Tibial nerve (tissue), 4 donors: ENCODE measurements at places on chromosomes 2 and 18. TPM values are rescaled to one million over a fixed set of nuclear protein-coding genes. Genes with fewer than 3 reads are reported as not detected.

GRCh38 chr18:54946149-54946581, 13.1 kb downstream of the CCDC68 start:
- no peak for DNase-seq

DNA sequence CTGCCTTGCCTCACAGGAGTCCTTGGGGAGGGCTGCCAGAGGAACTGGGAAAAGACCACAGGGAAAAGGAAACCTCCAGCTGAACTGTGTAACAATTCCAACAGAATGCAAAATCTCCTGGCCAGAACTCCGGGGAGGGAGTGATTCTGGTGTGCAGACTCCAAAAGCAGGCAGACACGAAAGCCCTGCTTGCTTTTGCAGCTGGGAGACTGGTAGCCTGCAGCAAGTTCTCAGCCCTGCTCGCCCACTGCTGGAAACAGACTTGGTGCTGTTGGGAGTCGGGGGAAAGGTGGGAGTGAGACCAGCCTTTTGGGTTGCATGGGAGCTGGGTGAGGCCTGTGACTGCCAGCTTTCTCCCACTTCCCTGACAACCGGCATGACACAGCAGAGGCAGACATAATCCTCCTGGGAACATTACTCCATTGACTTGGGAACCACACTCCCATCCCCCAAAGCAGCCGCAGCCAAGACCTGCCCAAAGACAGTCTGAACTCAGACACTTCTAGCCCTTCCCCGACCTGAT, 26.0 kb upstream of the NMI start:
- DNase-seq = no peak

GRCh38 chr18:57772387-57772799, 30.7 kb downstream of the ATP8B1 start:
- no peak for DNase-seq

DNA sequence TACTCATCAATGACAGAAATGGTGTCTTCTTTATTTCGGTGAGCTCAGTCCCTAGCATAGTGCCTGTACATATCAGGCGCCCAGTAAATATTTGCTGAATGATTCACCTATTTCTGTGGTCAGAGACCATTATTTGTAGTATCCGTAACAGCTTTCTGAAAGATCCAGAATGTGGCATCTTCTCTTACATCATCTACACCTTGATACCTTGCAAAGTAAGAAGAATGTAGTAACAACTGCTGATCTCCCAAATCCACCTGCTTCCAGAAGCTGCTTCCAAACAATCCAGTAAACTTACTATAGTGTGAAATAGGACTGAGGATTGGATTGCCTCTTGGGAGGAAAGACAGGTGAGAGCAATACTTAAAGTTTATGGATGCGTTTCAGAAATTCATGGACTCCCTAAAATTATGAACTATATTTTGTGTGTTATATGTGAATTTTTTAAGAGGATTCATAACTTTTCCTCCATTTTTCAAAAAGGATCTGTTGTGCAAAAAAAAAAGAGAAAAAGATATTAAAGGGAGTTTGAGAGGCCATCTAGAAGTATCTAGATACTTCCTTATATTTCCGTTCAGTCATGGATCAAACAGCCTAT, 945 bp upstream of the ASXL2 start:
- no peak for DNase-seq

GRCh38 chr2:161177969-161178368, 17.7 kb downstream of the TANK start:
- no peak for DNase-seq

GRCh38 chr18:13627639-13628038, 98.7 kb downstream of the FAM210A start:
- DNase-seq = no peak

GRCh38 chr2:151979694-151980093, 119.2 kb downstream of the CACNB4 start:
- DNase-seq = no peak

- peak; percentile 17 for DNase-seq
Measured at GRCh38 chr18:6521803-6522418, 107.2 kb upstream of the L3MBTL4 start.

DNA sequence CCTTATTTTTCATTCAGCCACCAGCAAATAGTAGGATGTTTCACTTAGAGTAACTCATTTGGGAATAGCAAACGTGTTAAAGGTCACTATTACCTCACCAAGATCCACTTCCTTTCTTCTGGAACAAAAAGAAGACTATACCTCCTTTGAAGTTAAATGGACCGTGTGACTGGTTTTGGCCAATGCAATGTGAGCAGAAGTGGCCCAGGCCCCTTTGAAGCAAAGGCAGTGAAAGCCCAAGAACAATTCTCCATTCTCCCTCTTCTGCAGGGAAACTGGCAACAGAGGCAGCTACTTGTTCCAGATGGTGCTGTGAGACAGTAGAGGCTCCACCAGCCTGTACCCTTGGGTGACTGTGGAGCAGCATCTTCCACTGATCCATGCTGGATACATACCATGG, 11.3 kb upstream of the MALL start:
- no peak for DNase-seq

DNA sequence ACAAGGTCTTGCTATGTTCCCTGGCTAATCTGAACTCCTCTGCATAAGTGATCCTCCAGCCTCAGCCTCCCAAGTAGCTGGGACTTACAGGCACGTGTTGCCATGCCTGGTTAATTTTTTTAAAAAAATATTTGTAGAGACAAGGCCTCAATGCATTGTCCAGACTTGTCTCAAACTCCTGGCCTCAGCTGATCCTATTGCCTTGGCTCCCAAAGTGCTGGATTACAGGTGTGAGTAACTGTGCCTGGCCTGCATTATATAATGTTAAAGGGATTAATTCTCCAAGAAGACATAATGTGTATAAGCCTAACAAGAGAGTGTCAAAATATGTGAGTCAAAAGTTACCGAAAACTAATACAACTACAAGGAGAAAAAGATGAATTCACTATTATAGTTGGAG, 32.2 kb downstream of the BUB1 start:
- no peak for DNase-seq

GRCh38 chr18:55443776-55444175, 144.2 kb downstream of the TCF4 start:
- no peak for DNase-seq

GRCh38 chr18:8899000-8899399, 193.6 kb downstream of the MTCL1 start:
- no peak for DNase-seq

DNA sequence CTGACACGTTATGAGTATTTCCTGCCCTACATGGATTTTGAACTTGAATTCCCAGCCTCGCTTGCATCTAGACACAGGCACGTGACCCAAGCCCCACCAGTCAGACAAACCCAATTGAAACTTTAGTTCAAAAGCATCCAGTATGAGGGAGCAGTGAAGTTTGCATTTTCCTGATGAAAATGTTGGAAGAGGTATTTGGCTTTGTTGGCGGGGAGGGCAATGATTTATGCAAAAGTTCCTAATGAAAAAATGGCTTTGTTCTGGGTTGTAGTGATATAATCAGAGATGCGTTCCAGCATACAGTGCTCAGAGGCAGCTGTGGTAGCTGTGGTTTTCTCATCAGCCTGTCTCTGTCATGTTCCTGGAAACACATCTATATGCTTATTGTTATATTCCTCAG, 36.8 kb upstream of the CPS1 start:
- no peak for DNase-seq

DNA sequence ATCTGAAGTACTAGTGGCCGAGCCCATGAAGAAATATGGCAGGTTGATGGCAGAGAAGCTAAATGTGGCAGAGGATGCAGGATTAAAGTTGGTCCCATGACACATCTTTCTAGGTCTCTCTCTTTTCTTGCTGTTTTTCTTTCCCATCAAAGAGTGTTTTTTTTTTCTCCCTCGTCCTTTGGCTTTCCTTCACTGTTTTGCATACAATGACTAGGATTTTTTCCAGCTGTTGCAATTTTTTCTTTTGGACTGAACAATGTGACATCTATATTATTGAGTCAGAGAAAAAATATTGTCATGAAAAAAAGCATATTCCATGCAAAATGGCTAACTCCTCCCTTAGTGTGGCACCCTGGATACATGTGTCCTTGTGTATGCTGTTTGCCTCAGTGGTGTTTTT, 939.5 kb upstream of the FANCL start:
- no peak for DNase-seq

DNA sequence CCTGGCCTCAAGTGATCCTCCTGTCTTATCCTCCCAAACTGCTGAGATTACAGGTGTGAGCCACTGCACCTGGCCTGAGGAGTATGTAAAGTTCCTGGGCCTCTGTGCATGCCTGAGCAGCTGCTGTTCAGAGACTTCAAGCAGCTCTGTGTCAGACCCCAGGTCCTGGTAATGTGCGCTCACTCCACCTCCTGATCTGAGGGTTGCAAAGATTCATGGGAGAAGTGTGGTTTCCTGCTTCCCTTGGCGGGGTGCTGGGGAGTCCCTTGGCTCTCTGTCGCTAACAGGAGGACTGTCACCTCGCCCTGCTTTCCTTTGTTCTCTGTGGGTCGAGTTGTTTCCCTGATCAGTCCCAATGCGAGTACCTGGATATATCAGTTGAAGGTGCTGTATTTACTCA, 8.6 kb upstream of the IL36A start:
- no peak for DNase-seq

- no peak for DNase-seq
Measured at GRCh38 chr2:57536535-57537231, 509.9 kb upstream of the VRK2 start.

DNA sequence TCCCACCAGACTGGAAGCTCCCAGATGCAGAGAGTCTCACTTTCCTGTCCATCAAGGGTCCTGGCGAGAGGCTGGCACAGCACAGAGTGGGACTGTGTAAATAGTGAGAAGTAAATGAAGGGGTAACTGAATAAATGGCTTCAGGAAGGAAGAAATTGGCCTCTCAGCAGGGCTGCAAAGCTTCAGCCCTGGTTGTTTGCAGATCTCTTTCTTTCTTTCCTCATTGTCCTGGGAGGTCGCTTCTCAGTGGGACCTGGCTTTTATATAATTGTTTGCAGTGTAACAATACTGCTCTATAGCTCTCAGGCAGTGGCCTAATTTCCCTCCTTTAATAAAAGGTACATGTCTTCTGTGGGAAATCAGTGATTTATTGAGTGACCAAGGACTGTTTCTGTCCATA, 74.9 kb upstream of the GPR45 start:
- no peak for DNase-seq

GTF3C2 gene
- total RNA-seq = 41.6 TPM

GRCh38 chr2:231933916-231934401, 7.8 kb upstream of the NPPC start:
- no peak for DNase-seq

- no peak for DNase-seq
Measured at GRCh38 chr2:242053921-242054320, 184.4 kb downstream of the RTP5 start.

DNA sequence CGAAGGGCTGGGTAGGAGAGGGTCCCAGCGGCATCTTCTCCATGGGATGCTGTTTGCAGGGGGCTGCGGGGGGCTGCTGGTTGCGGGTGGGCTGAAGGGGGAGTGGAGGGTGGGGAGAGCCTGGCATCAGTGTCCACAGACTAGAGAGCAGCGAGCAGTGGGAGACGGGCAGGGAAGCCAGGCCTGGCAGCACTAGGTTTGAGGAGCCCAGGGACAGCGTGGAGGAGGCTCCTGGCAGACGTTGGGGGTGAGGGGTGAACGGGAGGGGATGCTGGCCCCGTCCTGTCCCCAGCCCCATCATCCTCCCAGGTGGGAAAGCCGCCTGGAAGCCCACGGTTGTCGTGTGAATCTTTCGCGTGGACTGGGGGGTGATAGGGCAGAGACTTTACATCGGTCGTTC, 48.2 kb upstream of the TFCP2L1 start:
- no peak for DNase-seq

LYG2 gene
- not detected for total RNA-seq

IL37 gene
- total RNA-seq = not detected

DNA sequence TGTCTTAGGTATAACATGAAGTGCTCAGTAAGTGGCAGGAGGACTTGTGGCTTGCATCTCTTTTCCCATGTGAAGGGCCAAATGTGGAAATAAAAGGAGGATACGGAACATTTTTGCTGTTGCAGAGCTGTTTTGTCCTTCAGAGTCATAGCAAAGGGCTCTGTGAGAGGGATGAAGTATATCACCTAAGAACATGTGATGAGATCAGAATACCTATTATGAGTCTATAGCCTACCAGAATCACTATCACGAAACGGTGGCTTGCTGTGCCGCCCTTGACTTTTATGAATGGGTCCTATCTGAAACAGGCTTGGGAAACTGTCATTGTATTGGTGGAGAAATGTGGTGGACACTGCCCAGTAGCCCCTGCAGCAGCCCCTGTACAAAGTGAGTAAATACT, 67.0 kb upstream of the ITGB6 start:
- DNase-seq = no peak

GRCh38 chr18:44871771-44872170, 191.1 kb downstream of the SETBP1 start:
- no peak for DNase-seq

DNA sequence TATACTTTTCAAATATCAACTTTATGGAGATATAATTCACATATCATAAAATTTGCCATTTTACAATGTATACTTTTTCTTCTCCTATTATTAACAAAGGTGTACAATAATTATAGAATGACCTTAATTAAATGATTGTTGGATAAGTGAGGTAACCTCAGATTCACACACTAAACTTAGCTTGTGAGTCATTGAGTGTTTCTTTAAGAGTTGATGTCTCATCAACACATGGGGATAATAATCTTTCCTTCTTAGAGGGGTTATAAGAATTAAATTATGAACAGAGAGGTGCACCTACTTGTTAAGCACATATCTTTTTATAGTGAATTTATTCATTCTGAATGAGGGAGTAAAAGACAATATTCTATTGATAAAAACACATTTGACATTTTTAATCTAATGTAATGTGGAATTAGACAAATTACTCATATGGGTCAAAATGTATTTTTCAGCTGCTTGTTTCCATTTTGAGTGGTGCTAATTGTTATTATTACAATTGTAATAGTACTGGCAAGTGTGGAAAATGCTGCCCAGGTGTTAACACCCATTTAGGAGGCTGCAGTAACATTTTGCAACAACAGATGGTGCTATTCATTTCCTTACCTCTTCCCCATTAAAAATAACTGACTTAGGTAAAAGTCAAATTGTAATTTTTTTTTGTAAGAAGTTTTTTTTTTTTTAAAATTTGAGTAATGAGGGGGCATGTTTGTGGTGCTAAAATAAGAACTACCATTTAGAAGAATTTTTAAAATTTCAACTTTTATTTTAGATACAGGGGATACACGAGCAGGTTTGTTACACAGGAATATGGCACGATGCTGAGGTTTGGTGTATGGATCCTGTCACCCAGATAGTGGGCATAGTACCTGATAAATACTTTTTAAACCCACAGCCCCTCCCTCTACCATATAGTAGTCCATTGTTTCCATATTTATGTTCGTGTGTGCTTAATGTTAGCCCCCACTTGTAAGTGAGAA, 32.1 kb upstream of the DYNAP start:
- DNase-seq = no peak

GRCh38 chr18:9987345-9987744, 73.5 kb downstream of the VAPA start:
- no peak for DNase-seq

- DNase-seq = no peak
Measured at GRCh38 chr2:224586127-224586695, 1.0 kb upstream of the CUL3 start.

- no peak for DNase-seq
Measured at GRCh38 chr18:47932603-47933002, 2.1 kb upstream of the SMAD2 start.

CHRNG gene
- not detected for total RNA-seq

- no peak for DNase-seq
Measured at GRCh38 chr2:182031956-182032355, 46.3 kb downstream of the PPP1R1C start.

- no peak for DNase-seq
Measured at GRCh38 chr2:98902209-98903063, 33.6 kb downstream of the CRACDL start.

- no peak for DNase-seq
Measured at GRCh38 chr2:191740016-191740419, 62.1 kb downstream of the NABP1 start.

- DNase-seq = no peak
Measured at GRCh38 chr2:204635478-204635877, 90.2 kb downstream of the PARD3B start.
